ENCODE measurements at places on chromosomes 5 and 9.

- DNase-seq, result peak; percentile 91
Measured at GRCh38 chr9:83047839-83048775, 14.8 kb downstream of the RASEF start.

DNA sequence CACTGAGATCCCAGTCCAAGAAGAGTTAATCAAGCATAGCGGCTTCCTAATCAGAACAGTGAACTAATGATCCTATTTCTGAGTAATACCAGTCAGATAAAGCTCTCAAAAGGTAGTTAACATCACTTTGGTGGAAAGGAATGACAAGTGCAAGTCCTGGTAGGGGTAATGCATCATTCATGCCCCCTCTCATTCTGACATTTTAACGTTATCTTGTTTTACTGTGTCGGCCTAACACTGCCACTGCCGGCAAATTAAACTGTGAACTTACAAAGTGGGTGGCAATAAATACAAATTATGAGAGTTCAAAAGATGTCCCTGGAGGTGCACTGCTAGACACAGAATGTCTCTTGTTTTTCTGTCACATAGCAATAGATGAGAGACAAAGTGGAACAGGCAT, 131.6 kb downstream of the EBF1 start:
- no peak for DNase-seq

DNA sequence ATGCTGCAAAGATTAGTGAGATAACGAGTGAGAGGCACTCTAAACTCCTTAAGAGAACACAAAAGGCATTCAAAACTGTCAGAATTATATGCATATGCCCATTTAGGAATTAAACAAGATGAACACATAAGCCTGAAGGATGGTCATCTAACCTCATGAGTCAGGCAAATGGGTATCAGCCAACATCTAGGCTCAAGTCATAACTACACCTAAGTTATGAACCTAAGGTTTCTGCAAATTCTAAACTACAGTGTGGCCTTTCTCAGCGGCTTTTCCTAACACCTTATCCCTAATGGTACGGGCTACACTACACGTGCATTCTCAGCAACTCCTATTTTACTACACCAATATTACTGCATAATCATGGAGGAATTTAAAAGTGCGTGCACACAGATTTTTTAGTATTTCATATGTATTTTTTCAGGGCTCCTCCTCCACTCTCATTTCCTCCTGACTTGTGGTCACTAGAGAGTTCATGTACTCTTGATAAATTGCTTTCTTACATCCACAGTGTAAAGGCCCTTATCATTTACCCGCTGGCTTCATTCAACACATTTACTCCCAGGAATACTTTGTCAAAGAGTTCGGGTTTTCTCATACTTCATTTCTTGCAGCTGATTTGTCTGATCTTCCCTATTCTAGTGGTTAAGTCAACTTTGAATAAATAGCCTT, 316.5 kb downstream of the BNC2 start:
- no peak for DNase-seq

GRCh38 chr9:125427556-125427955, 165.9 kb downstream of the GAPVD1 start:
- no peak for DNase-seq

DNA sequence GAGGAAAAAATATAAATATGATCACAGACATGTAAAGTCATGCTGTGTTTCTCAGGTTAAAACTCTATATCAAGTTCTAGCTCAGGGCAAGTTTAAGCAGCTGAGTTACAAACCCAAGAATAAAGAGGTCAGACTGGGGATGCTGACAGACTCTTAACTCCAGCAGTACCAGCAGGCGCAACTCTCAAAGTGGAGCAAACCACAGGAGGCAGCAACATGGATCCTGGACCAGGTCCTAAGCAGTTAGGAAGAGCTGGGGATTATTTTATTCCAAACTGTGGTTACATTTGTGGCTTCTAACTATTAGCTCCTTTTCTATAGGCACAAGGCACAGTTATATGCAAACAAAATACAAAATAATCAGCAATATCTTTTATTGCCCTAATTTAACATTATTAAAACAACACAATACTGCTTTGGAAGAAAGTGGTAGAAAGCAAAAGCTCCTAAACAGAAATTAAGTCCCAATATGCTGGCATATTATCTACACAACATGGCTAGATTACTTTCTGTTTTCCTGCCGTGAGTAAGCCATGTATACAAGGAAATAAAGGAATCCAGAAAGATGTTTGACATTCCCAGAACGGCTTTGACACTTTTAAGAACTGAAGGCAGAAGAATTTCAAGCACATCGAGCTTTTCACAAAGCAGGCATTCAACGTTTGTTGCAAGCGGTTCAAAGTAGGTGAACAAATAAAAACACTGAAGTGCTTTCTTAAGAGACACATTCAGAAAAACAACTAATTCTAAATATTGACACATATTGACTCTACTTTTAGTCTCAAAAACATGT, 378.8 kb upstream of the ZNF608 start:
- DNase-seq, result no peak

DNA sequence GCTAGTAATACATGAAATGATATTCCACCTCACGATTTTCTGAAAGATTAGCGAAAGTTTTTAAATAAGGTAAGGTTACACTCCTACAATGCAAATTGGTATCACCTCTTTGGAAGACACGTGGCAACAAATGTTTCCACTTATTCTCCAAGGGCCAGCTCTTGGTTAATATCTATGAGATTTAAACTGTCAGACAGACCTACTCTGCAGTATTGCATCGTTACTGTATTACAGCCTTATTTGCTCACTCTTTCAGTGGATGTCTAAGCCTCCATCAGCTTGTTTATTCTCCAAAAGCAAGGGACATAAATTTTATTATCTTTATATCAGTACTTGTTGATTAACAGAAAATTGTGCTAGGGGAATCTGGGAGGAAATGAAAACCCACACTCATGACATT, 135.7 kb downstream of the MLLT3 start:
- DNase-seq, result no peak

- no peak for DNase-seq
Measured at GRCh38 chr5:115785381-115786065, 30.9 kb downstream of the CDO1 start.

GRCh38 chr9:4921449-4921848, 63.6 kb upstream of the JAK2 start:
- DNase-seq, result no peak

DNA sequence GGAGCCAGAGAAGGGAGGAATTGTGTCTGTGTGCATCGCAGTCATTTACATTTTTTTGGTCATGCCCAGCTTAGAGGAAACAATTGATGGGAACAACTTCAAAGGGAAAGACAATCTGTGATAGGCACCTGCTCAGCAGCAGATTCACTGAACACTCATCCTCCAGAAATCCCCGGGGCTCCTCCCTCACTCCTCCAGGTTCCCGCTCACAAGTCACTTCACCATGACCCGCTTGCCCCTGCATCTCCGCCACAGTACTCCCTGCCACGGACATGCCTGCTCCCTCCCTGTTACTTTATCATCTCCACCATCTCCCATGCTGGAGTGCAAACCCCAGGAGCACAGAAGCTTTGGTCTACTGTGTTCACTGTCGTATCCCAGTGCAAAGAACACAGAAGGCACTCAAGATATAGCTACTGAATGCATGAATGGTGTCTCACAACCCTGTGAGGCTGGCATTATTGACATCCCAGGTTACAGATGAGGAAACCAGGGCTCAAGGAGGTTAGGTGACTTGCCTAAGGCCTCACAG, 16.2 kb downstream of the LHX6 start:
- no peak for DNase-seq

DNA sequence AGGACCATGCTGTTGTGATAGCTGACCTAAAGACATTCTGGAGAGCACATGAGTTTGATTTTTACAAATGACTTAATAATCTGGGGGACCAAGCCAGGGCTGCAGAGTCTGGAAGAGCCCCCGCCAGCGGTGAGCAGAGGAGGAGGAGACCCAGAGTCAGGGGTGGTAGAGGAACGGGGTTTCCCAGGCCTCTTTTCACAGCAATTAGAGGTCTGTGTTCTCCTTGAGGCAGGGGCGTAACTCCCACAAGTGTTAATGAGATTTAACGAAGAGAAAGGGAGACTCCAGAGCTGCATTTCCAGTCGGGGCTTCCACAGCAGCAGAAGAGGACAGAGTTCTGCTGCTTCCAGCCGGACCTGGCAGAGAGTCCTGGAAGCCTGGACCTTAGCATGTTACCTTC, 137.9 kb upstream of the SLC24A2 start:
- no peak for DNase-seq

DNA sequence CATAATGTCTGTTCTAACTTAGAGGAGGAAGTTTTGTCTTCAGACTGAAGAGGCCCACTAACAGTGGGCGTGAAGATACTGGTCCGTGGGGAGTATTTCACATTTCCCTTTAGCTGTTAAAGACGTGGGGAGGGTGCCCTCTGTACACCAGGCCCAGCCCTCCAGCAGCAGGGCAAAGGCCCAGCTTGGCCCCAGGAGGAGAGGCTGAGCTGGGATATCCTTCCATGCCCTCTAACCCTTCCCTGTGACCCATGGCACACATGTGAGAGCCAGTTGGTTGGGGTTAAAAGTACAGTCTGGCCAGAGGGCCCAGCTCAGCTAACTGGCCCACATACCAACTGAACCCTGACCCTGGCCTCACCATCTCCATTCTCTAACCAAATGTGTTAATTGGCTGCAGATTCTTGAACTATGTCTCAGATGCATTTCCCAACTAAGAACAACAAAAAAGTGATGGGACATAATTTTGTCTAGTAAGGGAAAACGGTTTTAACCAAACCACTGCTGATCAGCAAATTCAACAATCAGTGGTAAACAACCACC, 74.4 kb downstream of the LHFPL2 start:
- DNase-seq, result no peak

DNA sequence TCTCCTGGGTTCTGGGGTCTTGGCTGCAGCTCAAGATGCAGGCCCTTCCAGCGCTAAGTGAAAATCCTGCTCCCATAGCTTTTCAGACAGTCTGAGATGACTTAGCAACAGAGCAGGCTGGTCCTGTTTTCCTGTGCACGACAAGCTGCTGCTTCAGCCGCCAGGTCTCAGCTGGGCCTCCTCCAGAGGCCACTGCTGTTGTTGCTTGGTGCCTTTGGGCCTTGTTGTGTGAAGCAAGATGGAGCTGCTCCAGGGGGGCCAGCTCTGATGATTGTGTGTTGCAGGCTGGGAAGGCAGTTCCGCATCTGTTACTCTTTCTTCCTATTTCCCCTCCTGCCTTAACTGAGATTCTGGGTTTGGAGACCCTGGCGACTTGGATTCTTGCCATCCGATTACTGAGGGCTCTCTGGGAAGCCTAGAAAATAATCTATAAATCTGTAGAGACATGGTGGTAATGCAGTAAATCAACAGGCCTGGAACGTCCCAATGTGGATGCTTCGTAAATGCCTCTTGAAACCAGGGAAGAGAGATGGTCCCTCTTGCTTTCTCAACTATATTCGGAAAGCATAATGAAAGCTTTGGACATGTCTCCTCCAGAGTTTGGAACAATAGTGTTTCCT, 3.2 kb downstream of the MAP1B start:
- no peak for DNase-seq

DNA sequence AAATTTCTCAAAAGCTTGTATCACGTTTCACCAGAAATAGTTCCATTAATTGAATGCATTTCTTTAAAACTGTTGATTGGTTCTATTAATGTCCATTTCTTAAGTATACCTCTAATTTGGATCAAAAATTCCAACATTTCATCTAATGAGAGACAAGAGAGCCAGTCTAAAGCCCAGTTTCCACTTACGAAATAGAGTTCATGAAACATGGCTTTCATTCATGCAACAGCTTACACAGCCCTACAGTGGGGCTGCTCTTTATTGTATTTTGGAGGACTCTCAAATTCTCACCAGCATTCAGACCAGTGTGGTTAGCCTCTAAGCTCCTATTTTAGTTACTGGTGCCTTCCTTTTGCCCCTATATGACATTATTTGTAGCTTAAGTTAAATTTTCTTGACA, 566.9 kb upstream of the RGMB start:
- no peak for DNase-seq

DNA sequence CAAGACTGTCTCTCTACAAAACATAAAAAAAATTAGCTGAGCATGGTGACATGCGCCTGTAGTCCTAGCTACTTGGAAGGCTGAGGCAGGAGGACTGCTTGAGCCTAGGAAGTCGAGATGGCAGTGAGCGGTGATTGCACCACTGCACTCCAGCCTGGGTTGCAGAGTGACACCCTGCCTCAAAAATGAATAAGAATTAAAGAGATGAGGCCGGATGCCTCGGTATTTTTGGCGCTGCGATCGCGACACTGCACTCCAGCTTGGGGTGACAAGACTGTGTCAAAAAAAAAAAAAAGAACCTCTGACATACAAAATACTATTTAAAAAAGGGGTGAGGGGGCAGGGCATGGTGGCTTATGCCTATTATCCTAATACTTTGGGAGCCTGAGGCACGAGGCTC, 7.3 kb downstream of the GPBP1 start:
- DNase-seq, result no peak

- no peak for DNase-seq
Measured at GRCh38 chr5:122736086-122736845, 38.6 kb upstream of the SNX2 start.

GRCh38 chr5:81633471-81633870, 117.4 kb downstream of the SSBP2 start:
- no peak for DNase-seq

DNA sequence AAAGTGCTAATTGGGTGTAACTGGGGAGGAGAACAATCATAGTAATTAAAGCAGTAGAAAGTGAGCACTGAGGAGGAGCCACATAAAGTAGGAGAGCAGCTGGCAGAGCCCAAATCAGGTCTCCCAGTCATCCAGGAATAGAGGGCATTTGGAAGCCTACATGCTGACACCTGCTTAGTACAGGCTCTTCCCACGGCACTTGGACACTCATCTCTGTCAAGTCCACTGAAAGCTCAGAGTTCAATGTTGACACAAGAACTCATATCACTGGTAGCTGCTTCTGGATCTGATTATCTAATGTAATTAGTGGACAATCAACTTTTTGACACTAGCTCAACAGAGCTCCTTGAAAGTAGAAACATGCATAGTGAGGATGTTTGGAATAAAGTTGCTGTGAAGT, 45.9 kb upstream of the PCSK1 start:
- DNase-seq, result no peak

- DNase-seq, result no peak
Measured at GRCh38 chr9:131469951-131470350, 32.8 kb upstream of the POMT1 start.

- DNase-seq, result no peak
Measured at GRCh38 chr9:127856729-127857116, 2.3 kb upstream of the ENG start.

DNA sequence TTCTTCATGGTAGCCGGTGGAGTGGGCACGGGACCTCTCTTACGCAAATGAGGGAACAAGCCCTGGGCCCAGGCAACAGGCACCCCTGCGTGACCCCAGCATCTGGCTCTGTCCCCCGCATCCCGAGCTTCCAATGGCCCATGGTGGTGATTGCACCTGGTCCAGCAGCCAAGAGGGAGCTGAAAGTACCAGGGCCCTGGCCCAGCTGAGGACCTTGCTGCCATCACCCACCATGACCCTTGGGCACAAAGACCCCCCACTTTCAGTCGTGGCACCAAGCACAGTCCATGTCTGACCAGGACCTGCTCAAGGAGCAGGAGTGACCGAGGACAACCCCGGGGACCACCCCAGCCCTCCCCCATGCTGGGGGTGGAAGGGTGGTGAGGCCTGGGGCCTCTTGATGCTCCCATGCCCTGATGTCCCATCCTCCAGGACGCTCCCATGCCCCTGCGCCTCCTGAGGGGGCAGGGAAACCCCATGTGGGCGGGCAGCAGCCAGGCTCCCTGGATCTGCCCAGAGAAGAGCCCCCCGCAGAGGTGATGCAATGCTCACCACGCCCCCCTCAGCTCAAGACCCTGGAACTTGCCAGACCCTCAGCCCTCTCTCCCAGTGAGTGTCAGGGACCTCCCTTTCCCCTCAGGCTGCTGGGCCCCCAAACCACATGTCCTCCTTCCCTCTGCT, 123.9 kb downstream of the ADAMTS2 start:
- no peak for DNase-seq

- no peak for DNase-seq
Measured at GRCh38 chr9:122883125-122883524, 22.0 kb downstream of the RC3H2 start.
